Osteoblast (primary cell): ENCODE measurements at places on chromosomes 7 and 10. TPM values are rescaled to one million over a fixed set of nuclear protein-coding genes. Genes with fewer than 3 reads are reported as not detected.

- H3K27ac ChIP-seq = no peak overlapping the region
- H3K36me3 ChIP-seq = peaks cover 50% of the 10 kb centered on the region
These were observed 8.6 kb downstream of the MEST start for GRCh38 chr7:130500463-130500862.

DNA sequence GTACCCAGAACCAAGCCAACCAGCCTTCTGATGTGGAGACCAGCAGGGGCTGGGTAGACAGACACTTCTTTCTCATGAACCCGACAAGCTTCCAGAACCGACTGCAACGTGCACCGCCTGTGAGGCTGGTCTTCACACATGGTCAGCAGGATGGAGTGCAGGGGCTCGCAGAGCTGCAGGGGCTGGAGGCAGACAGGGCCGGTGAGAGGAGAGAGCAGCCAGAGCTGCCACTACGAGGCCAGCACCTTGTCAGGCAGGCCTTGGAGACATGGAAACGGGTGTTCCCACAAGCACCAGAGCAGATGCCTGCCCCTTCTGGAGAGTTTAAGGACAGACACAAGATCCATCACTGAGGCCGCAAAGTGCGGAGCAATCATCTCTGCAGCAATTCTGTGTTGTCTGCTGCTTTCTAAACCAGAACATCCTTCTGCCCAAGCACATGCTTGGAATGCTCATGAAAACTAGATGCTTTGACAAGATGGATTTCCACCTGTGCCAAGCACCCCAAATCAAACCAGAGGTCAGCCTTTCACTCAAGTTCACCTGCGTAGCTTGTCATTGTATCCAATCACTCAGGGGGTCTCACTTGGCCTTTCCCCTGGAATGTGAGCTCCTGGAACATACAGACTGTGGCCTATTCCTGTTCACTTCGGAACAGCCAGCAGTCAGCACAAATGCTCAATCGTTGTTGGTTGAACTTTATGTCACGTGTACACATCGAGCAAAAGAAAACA lies 32.2 kb downstream of the FRMPD2 start:
- peaks cover 22% of the 10 kb centered on the region for H3K27me3 ChIP-seq
- no peaks in the 10 kb centered on the region for H3K4me1 ChIP-seq
- no peak for DNase-seq

- no peak overlapping the region for H3K27ac ChIP-seq
- H3K36me3 ChIP-seq = no peaks in the 10 kb centered on the region
- peak; percentile 6 for DNase-seq
- peaks cover 54% of the 10 kb centered on the region for H3K27me3 ChIP-seq
These were observed 16.0 kb downstream of the CYP3A43 start for GRCh38 chr7:99843808-99844207.

- no peaks in the 10 kb centered on the region for H3K36me3 ChIP-seq
- H3K27ac ChIP-seq = no peak overlapping the region
- H3K4me1 ChIP-seq = no peaks in the 10 kb centered on the region
- H3K27me3 ChIP-seq = no peaks in the 10 kb centered on the region
- no peak for DNase-seq
- H3K4me3 ChIP-seq = no peak overlapping the region
These were observed 94.9 kb upstream of the EEPD1 start for GRCh38 chr7:36058020-36058592.

DNA sequence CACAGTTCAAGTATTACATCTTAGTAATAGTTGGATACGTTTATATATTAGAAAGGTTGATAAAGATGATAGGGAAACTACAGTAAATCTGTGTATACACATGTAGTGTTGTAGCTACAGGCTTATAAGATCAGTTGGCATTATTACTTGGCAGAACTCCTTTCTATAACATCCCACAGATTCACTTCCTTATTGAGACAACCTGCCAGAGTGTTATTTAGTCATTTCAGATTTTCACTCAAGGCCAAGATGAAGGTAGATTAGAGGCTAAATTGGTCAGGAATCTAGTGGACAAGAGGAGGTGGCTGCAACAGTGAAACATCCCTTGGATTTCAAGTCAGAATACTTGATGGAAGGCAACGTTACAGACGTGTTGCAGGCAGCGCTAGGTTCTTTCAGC lies 63.0 kb downstream of the PAPSS2 start:
- no peak overlapping the region for H3K4me3 ChIP-seq
- H3K36me3 ChIP-seq = peaks cover 50% of the 10 kb centered on the region
- no peaks in the 10 kb centered on the region for H3K27me3 ChIP-seq
- no peaks in the 10 kb centered on the region for H3K4me1 ChIP-seq
- no peak overlapping the region for H3K27ac ChIP-seq

DNA sequence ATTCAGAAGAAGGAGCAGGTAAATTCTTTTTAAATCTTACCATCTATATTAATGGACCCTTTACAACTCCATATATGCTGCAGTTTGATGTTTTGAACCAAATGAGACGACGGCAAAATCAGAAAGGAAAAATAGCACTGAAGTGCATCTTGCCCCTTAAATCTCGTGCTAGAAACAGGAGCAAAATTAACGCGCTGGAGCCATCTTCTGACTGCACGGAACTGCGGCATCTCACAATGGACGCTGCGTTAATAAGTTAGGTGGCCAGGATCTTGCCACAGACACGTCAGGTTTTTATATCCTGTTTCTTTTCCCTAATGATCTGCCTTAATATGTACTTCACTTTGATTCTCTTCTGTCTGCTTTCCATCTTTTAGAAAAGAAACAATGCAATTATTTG lies 354.5 kb downstream of the TFEC start:
- no peaks in the 10 kb centered on the region for H3K36me3 ChIP-seq
- peaks cover 20% of the 10 kb centered on the region for H3K4me1 ChIP-seq
- DNase-seq = no peak
- H3K27me3 ChIP-seq = no peaks in the 10 kb centered on the region

DNA sequence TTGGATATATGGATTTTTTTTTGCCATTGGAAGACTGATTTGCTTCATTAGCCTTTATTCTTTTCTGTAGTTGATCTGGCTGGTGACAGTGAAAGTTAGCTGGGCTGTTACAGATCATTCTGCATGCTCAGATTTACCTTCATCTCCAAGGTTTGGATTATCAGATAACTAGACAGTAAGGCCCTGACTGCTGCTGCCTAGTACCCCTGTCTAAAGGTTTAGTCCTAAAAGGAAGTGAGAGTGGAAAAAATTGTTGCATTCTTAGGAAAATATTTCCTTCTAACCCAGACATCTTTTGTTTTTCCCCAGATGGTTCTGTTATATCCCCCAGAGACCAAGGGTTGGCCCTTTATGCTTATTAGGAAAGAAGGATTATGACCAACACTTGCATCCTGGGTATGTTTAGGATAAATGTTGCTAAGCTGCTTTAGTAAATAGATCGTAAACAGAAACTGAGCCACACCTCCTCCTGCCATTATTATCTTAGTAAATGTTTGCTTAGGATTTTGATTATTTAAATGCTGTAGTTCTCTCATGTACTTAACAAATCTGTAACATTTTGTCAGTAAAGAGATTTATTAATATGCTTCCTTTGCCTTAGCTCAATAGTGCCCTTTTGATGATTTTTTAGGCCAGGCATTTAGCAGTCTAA lies 44.4 kb downstream of the MCU start:
- H3K27ac ChIP-seq = peak overlapping the region; percentile 74
- no peaks in the 10 kb centered on the region for H3K27me3 ChIP-seq
- H3K4me3 ChIP-seq = no peak overlapping the region
- H3K4me1 ChIP-seq = peaks cover 30% of the 10 kb centered on the region
- no peaks in the 10 kb centered on the region for H3K36me3 ChIP-seq

- no peak overlapping the region for H3K27ac ChIP-seq
- H3K4me1 ChIP-seq = no peaks in the 10 kb centered on the region
- no peak overlapping the region for H3K4me3 ChIP-seq
- H3K27me3 ChIP-seq = no peaks in the 10 kb centered on the region
- DNase-seq = no peak
- H3K36me3 ChIP-seq = peaks cover 67% of the 10 kb centered on the region
These were observed 19.8 kb downstream of the YME1L1 start for GRCh38 chr10:27134371-27134770.

- DNase-seq = no peak
- H3K27me3 ChIP-seq = no peaks in the 10 kb centered on the region
- H3K4me1 ChIP-seq = no peaks in the 10 kb centered on the region
- H3K36me3 ChIP-seq = no peaks in the 10 kb centered on the region
These were observed 393.4 kb downstream of the SORCS1 start for GRCh38 chr10:106771154-106771553.

DNA sequence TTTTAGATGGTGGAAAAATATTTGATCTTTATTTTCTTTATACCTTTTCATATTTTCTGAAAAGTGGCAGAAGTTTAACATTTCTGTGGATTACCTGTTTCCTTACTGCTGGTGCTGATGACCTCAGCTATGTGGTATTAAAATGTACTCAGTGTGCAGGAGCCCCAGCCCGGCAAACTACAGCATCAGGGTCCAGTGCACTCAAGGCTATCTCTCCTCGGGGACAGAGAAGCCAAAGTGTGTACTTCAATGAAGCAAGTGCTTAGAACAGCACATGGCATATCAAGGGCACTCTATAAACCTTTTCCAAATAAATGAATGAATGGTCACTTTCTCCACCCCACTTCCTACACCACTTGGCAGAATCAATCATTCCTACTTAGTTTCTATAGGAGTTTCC lies 111.8 kb downstream of the HIP1 start:
- H3K36me3 ChIP-seq = no peaks in the 10 kb centered on the region
- H3K4me1 ChIP-seq = peaks cover 11% of the 10 kb centered on the region
- DNase-seq = no peak
- H3K27ac ChIP-seq = no peak overlapping the region
- no peak overlapping the region for H3K4me3 ChIP-seq
- no peaks in the 10 kb centered on the region for H3K27me3 ChIP-seq

Gene ANKRD1
- 27.7 and 52.1 TPM in 2 replicates for total RNA-seq

Gene AKR1B1
- total RNA-seq = 85.8 and 86.6 TPM in 2 replicates

Gene GLUD1
- total RNA-seq = 212 and 221 TPM in 2 replicates

Gene FAM24A
- total RNA-seq = not detected in 2 replicates
